ENCODE measurements at places on chromosomes 11 and 22. TPM values are rescaled to one million over a fixed set of nuclear protein-coding genes. Genes with fewer than 3 reads are reported as not detected.

Gene ANO1
- not detected for total RNA-seq

- DNase-seq: no peak
Measured at GRCh38 chr11:102251423-102251822, 65.9 kb upstream of the BIRC3 start.

Gene PTDSS2
- 30.3 TPM for total RNA-seq

Gene MCM5
- total RNA-seq: 360 TPM

Gene SLC17A6
- not detected for total RNA-seq

All from OCI-LY7 (cell line).